EL (cell line): ENCODE measurements at places on chromosomes 12 and 14.

- peak; percentile 82 for DNase-seq
Observed at GRCh38 chr12:54032627-54033100, at the start of gene HOXC5. HOXC5 (plus strand) TSS chr12:54033050; CDS start chr12:54033123, 73 bp downstream.

- DNase-seq = no peak
Observed at GRCh38 chr12:121176826-121177529, 33.0 kb upstream of the P2RX4 start.

- DNase-seq = no peak
Observed at GRCh38 chr14:90193925-90194324, 62.4 kb upstream of the PSMC1 start.

GRCh38 chr12:127767656-127768055, 499.3 kb upstream of the TMEM132C start:
- DNase-seq = no peak

- DNase-seq = no peak
Observed at GRCh38 chr12:19428246-19428645, 11.0 kb upstream of the AEBP2 start.

DNA sequence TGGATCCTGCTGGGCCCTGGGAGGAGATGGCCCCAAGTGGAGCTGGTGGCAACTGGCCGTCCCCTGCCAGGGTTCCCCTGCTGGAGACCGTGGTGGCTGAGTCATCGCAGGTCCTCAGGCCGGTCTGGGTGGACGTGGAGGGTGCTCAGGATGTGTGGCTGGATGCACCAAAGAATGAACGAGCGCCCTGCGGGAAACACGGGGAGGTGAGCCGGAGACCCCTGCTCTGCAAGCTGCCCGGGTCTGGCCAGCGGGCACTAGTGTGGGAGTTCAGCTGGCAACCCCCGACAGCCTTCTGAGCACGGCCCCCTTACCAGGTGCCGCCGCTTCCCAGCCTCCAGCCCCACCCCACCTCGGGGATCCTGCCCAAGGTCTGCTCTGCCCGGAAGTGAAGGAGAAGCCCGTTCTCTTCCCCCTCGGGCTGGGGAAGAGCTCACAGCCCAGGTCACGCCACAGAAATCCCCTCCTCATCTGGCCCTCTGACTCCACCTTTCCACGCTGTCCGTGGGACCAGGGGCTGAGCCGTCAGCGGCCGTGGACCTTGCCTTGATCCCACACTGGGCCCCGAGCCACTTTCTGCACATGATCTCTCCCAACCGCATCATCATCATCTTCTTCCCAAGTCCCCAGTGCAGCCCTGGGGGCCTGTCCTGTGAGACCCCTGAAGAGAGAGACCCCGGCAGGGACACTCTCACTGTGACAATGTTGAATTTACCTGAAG, 165.5 kb downstream of the KIF26A start:
- no peak for DNase-seq

DNA sequence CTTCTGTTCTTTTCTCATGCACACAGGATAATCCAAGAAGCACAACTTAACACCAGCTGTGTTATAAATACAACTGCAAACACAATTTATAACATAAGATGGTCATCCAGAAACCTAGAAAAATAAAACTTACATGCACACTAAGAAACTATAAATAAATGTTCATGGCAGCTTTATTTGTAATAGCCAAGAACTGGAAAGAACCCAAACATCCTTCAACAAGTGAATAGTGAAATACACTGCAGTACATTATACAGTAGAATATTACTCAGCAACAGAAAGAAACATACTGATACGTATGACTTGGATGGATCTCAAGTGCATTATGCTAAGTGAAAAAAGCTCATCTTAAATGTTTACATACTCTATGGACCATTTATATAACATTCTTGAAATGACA, 132.7 kb downstream of the SPTSSA start:
- no peak for DNase-seq

DNA sequence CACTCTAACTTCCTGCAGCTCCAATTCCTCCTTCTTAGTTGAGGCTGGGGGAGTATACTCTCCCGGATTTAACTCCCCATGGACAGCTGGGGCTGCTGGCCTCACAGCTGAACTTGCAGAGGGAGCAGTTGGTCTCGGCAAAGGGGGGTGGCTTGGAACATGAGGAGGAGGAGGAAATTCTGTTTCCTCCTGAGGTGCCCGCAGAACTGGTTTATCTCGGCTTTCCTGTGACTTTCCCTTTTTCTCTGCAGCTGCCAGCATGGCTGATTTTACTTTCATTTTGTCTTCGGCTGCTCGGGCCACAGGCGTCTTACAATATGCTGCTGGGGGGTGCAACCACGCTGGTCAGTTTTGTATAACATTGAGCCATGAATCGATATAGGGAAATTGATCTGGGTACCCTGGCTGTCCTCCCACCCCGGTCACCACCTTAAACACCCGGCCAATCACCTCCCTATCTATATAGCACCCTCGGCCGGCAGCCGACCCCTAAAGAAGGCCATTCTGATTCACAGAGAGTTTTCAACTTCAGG, 1317.6 kb downstream of the TMEM121 start:
- no peak for DNase-seq
